ENCODE measurements at places on chromosomes 7 and 10.

DNA sequence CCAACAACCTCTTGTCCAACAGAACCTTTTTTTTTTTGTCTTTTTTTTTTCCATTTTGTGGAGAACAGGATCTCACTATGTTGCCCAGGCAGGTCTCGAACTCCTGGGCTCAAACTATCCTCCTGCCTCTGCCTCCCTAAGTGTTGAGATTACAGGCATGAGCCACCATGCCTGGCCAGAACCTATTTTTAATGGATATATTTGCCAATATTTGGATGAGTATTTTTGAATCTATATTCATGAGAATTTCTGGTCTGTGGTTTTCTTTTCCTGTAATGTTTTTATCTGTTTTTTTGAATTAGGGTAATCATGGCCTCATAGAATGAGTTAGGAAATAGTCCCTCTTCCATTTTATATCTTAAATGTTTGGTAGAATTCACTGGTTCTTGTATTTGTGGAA, 70.4 kb upstream of the RET start:
- H3K36me3 ChIP-seq = no peaks in the 10 kb centered on the region
- H3K4me1 ChIP-seq = no peaks in the 10 kb centered on the region
- H3K27me3 ChIP-seq = no peaks in the 10 kb centered on the region

- DNase-seq = no peak
- no peaks in the 10 kb centered on the region for H3K27me3 ChIP-seq
- H3K4me1 ChIP-seq = peaks cover 28% of the 10 kb centered on the region
- H3K4me3 ChIP-seq = no peak overlapping the region
- H3K36me3 ChIP-seq = no peaks in the 10 kb centered on the region
These were observed 686.1 kb upstream of the IGFBP3 start for GRCh38 chr7:46607176-46607575.

GRCh38 chr10:94496646-94497045, 48.9 kb upstream of the HELLS start:
- no peak overlapping the region for H3K27ac ChIP-seq
- DNase-seq = no peak
- no peaks in the 10 kb centered on the region for H3K4me1 ChIP-seq
- H3K36me3 ChIP-seq = no peaks in the 10 kb centered on the region
- H3K4me3 ChIP-seq = no peak overlapping the region

GRCh38 chr10:13905281-13905680, 318.5 kb downstream of the PRPF18 start:
- no peak for DNase-seq
- no peaks in the 10 kb centered on the region for H3K27me3 ChIP-seq
- no peak overlapping the region for H3K4me3 ChIP-seq

- H3K27me3 ChIP-seq = no peaks in the 10 kb centered on the region
- no peak overlapping the region for H3K27ac ChIP-seq
- H3K4me3 ChIP-seq = no peak overlapping the region
- DNase-seq = no peak
These were observed 145.2 kb upstream of the PFKP start for GRCh38 chr10:2921956-2922680.

DNA sequence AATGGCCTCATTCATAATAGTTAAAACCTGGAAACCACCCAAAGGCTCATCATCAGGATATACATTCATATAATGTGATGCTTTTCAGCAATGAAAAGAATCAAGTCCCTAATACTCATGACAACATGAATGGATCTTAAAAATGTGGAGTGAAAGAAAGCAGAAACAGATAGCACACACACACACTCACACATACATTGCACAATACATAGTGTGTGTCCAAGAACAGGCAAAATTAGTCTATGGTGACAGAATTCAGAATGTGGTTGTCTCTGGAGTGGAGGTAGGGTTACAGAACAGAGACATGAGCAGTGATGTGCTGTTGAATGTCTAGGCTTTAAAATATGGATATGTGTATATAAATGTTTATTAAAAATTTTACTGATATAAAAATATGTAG, 419.9 kb upstream of the PCDH15 start:
- no peak for DNase-seq
- H3K4me3 ChIP-seq = no peak overlapping the region
- H3K4me1 ChIP-seq = no peaks in the 10 kb centered on the region
- no peak overlapping the region for H3K27ac ChIP-seq
- H3K36me3 ChIP-seq = no peaks in the 10 kb centered on the region

- no peaks in the 10 kb centered on the region for H3K4me1 ChIP-seq
- no peaks in the 10 kb centered on the region for H3K27me3 ChIP-seq
- DNase-seq = no peak
- H3K4me3 ChIP-seq = no peak overlapping the region
- no peak overlapping the region for H3K27ac ChIP-seq
These were observed 88.3 kb downstream of the PTPRZ1 start for GRCh38 chr7:121961089-121961867.

GRCh38 chr7:97480772-97481390, 251.0 kb upstream of the TAC1 start:
- no peaks in the 10 kb centered on the region for H3K27me3 ChIP-seq
- H3K27ac ChIP-seq = no peak overlapping the region
- no peak overlapping the region for H3K4me3 ChIP-seq
- no peaks in the 10 kb centered on the region for H3K4me1 ChIP-seq
- DNase-seq = no peak

DNA sequence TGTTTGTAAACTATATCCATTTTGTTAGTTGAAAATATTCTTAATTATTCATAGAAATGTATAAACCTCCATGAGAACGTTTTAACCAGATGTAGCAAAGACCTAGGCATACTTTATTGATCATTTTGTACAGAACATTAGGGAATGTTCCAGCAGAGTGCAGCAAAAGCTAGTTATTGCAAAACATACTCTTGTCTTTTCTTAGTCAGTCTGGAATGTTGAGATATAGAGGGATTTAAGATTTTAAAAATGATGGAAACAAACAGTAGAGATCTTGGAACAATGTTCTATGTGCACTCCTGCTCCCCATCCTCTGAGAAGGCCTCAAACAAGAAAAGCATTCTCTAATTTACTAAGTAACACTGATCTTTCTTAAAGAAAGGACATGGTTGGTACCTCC, 292.1 kb downstream of the BBS9 start:
- no peaks in the 10 kb centered on the region for H3K36me3 ChIP-seq
- no peaks in the 10 kb centered on the region for H3K27me3 ChIP-seq
- no peak overlapping the region for H3K27ac ChIP-seq
- H3K4me1 ChIP-seq = no peaks in the 10 kb centered on the region
- H3K4me3 ChIP-seq = no peak overlapping the region

GRCh38 chr7:135282561-135283254, 49.1 kb downstream of the STRA8 start:
- H3K4me3 ChIP-seq = no peak overlapping the region
- H3K27ac ChIP-seq = peak overlapping the region; percentile 48
- H3K27me3 ChIP-seq = no peaks in the 10 kb centered on the region
- H3K4me1 ChIP-seq = peaks cover 6% of the 10 kb centered on the region
- DNase-seq = no peak
- H3K36me3 ChIP-seq = no peaks in the 10 kb centered on the region

DNA sequence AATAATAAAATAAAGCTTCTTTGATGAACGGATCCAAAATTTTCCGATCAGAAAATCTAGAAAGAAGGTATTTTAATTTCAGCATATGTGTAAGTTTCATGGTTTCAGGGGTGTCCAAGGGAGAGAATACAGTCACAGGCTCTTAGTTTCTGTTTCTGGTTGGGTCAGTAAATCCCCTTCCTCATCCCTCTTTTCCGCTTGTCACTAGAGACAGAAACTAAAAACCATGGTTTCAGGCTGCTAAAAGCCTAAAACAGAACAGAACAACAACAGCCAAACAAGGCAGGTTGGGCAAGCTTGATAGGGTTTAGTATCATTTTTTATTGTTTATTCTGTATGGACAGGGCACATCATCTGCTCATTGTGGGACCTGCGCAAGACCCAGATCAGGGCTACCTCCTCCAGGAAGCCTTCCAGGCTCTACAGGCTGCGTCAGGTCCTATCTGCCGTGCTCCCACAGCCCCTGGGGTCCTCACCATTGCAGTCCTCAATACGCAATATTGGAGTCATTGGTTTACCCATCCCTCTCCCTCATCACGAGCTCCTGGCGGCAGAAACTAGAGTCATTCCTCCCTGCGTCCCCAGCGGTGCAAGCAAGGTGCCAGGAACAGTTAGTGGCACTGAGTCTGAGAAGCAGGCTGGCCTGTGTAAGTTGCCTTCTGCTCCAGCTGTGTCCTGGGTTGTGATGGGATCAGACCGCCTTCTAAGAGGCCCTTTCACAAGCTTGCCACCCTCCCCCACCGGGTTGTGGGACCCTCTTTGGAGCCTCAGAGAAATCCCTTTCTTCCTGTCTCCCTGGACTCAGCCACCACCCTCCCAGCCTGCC, 70.2 kb upstream of the CUX1 start:
- H3K27me3 ChIP-seq = no peaks in the 10 kb centered on the region
- H3K27ac ChIP-seq = no peak overlapping the region
- DNase-seq = no peak
- no peaks in the 10 kb centered on the region for H3K36me3 ChIP-seq
- peaks cover 13% of the 10 kb centered on the region for H3K4me1 ChIP-seq

- no peaks in the 10 kb centered on the region for H3K36me3 ChIP-seq
- H3K27me3 ChIP-seq = no peaks in the 10 kb centered on the region
These were observed 120.1 kb downstream of the PTPN20 start for GRCh38 chr10:47031211-47031900.

GRCh38 chr10:125742465-125742864, 23.0 kb downstream of the EDRF1 start:
- peaks cover 3% of the 10 kb centered on the region for H3K36me3 ChIP-seq
- H3K4me3 ChIP-seq = no peak overlapping the region
- DNase-seq = no peak
- no peaks in the 10 kb centered on the region for H3K27me3 ChIP-seq
- H3K27ac ChIP-seq = no peak overlapping the region

DNA sequence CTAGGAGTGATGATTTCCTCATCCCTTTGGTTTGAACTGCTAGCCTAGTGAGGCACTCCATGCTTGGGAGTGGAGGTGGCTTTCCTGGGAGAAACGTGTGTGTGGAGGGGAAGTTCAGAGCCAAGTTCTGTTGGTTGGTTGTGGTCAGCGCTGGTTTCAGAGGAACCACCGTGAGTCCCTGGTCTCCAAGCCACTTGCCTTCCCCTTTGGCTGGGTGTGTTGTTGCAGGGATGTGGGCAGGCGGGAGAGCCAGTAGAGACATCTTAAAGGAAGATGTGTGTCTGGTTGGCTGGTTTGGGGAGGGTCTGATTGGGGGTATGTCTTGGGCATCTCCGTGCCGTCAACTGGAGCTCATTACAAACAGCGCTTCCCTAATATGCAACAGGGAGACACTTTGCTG, 130.8 kb upstream of the TCF7L2 start:
- H3K36me3 ChIP-seq = no peaks in the 10 kb centered on the region
- no peak for DNase-seq
- H3K4me1 ChIP-seq = no peaks in the 10 kb centered on the region
- H3K27me3 ChIP-seq = no peaks in the 10 kb centered on the region

GRCh38 chr10:45373003-45373575, 927 bp upstream of the ALOX5 start:
- H3K36me3 ChIP-seq = no peaks in the 10 kb centered on the region
- H3K27me3 ChIP-seq = no peaks in the 10 kb centered on the region

- H3K36me3 ChIP-seq = no peaks in the 10 kb centered on the region
- peak; percentile 64 for DNase-seq
- no peak overlapping the region for H3K4me3 ChIP-seq
- H3K27ac ChIP-seq = no peak overlapping the region
- no peaks in the 10 kb centered on the region for H3K27me3 ChIP-seq
- H3K4me1 ChIP-seq = peaks cover 12% of the 10 kb centered on the region
These were observed 156.0 kb downstream of the EGFR start for GRCh38 chr7:55174856-55175255.

DNA sequence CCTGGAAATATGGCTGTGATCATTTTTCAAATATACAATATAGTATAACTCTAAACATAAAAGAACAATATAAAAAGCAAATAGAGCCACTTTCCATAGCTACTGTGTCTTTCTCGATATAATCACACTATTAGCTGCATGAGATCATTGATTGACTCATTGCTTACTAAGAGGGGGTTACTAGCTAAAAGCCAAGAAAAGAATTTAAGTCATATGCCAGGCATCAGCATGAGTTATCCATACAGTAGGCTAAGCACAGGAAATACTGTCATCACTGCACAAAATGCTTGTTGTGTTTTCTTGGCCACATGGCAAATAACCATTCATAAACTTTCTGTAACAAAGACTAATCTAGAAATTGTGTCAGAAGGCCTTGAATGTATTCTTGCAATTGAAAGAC, 18.8 kb upstream of the ABCB5 start:
- no peaks in the 10 kb centered on the region for H3K36me3 ChIP-seq
- no peak overlapping the region for H3K4me3 ChIP-seq

DNA sequence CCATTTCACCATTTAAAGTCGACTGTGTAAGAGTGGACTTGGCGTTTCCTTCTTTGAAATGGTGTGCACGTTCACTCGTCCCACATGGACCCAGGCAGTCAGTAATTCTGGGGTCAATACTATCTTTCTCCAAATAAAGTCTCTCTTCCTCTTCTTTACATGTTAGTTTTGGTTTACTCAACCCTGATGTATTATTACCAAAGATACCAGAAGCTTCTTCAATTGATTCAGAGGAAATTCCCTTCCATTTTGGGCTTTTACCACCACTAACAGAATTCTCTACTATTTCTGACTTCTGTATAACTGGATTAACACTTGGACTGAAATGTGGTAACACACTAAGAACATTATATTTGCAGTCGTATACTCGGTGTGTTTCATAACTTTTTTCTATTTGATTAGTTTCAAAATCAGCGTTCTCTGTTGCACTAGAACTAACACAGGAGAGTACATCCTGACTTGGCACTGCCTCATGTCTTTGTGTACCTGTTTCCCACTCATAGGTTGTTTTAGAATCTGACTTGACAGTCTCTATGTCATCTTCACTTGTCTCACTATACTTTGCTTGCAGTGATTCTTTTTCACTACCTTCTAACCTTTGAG, 60.8 kb downstream of the LARP4B start:
- no peak for DNase-seq
- no peak overlapping the region for H3K4me3 ChIP-seq
- no peaks in the 10 kb centered on the region for H3K4me1 ChIP-seq
- no peaks in the 10 kb centered on the region for H3K36me3 ChIP-seq

GRCh38 chr10:119658274-119658673, 7.1 kb downstream of the BAG3 start:
- no peaks in the 10 kb centered on the region for H3K36me3 ChIP-seq
- H3K27ac ChIP-seq = peak overlapping the region; percentile 100
- no peak for DNase-seq
- H3K27me3 ChIP-seq = no peaks in the 10 kb centered on the region

- H3K36me3 ChIP-seq = peaks cover 66% of the 10 kb centered on the region
- no peak overlapping the region for H3K4me3 ChIP-seq
- H3K27me3 ChIP-seq = no peaks in the 10 kb centered on the region
- no peak for DNase-seq
- no peaks in the 10 kb centered on the region for H3K4me1 ChIP-seq
These were observed 30.5 kb upstream of the ZC3HAV1L start for GRCh38 chr7:139066315-139066714.

GRCh38 chr7:56062382-56062781, 1.7 kb upstream of the SUMF2 start:
- H3K4me3 ChIP-seq = no peak overlapping the region
- no peaks in the 10 kb centered on the region for H3K27me3 ChIP-seq
- H3K36me3 ChIP-seq = no peaks in the 10 kb centered on the region
- no peak overlapping the region for H3K27ac ChIP-seq

DNA sequence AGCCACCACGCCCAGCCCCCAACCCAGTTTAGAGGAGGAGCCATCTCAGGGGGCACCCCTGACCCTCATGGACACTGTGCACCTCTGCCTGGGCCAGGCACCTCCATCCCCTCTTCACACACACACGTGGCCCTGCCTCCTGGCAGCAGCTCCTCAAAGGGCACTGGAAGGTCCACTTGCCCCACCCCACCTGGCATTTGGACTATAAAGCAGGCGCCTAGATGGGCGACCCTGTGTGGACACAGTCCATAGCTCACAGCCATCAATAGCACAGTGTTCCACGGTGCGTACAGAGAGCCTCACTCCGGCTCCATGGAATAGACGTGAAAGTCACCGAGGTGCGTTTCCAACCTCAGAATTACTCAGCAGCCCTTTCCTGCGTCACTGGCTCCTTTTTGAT, 41.0 kb downstream of the FKBP6 start:
- no peaks in the 10 kb centered on the region for H3K4me1 ChIP-seq
- H3K4me3 ChIP-seq = no peak overlapping the region

Measured in vagina (tissue), 2 donors.